ENCODE measurements at places on chromosomes 2 and 18. TPM values are rescaled to one million over a fixed set of nuclear protein-coding genes. Genes with fewer than 3 reads are reported as not detected.

GRCh38 chr2:2719781-2720180, 388.7 kb upstream of the MYT1L start:
- DNase-seq, result no peak

- DNase-seq, result peak; percentile 55
Observed at GRCh38 chr2:101704046-101704466, 6.5 kb downstream of the MAP4K4 start.

DNA sequence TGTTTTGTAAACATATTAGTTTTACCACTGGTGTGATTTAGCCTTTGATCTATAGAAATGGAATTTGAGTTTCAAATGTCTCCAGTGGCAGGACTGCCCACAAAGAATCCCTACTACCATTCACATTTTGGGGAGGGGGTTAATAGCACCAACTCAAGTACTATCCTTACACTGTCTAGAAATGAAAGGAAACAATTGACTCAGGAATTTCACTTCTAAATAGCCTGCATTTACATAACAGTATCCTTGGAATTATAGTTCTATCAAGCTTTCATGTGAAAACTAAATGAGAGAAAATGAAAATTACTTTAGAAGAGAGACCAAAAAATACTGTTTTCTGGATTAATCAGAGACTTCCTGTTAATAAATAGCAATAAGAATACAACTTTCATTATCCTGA, 7.5 kb upstream of the CCDC93 start:
- no peak for DNase-seq

DNA sequence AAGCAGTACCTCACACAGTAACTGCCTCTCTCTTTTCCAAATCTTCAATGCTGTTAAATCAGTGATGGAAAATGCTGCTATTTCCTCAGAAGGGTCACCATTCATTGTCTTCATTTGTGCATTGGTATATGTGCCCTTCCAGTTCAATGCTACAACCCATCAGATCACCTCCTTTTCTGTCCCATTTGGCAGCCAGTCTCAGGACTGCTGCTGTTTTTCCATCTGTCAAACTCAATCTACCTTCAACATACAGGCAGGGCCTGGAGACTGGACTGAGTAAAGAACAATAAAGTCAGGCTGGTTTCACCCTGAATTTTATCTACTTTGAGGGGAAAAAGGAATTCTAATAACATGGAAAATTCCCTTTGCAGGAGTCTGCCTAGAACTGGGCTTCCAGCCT, 17.9 kb downstream of the ZNF385B start:
- DNase-seq, result no peak

The CACNB4 gene
- 0.35 TPM for total RNA-seq
